ENCODE measurements at places on chromosomes 7 and 10.

DNA sequence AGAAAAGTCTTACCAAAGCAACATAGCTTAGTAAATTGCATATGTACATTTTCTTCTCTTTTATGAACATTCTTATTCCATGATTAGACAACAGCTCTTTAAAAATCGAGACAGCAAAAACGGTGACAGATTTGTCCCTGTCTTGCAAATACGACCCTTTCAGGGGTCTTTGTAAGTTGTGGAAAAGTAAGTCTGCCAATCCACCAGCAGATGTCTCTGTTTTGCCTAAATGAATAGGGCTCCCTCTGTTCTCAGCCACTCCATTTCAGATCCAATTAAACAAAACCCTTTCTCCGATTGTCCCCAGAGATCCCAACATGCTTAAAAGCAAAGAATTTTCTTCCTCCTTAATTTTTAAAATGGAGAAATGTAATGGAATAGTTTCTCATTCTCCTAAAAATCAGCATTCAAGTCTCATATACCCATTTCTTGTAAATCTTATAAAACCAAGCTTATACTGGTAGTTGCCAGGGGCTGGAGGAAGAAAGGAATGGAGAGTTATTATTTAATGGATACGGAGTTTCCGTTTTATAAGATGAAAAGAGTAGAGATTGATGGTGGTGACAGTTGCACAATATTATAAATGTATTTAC is 61.0 kb upstream of the NFE2L3 start:
- DNase-seq = no peak

DNA sequence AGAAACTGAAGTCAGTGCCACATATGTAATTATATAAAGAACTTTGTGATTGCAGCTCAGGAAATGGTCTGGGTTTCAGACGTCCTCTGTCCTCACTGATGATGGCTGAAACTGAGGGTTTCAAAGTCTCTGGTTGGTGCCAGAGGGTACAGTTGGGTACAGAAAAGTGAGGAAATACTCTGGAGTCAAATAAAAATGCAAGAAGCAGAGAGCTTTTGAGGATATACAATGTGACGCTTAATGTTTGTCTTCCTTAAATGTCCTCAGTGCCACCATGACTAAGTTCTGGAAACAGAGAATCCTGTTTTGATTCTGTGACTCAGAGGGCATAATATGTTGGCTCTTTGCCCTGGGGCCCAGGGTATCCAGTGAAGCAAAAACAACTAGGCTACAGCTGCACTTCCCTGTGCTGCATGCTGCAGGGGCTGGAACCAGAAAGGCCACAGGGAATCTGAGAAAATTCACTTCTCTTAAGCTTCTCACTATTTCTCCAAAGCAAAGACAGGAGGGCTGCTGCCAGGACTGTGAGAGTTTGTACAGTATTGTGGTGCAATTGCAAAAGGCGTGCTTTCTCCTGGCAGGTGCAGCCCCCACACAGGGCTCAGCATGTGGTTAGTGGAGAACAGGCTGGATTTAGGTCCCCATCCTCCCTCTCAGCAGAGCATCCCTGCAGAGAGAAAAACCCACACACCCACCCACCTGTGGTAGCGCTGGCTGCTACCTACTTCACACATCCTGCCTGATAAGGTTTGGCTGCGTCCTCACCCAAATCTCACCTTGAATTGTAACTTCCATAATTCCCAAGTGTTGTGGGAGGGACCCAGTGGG is 169.5 kb upstream of the SVIL start:
- DNase-seq = no peak

DNA sequence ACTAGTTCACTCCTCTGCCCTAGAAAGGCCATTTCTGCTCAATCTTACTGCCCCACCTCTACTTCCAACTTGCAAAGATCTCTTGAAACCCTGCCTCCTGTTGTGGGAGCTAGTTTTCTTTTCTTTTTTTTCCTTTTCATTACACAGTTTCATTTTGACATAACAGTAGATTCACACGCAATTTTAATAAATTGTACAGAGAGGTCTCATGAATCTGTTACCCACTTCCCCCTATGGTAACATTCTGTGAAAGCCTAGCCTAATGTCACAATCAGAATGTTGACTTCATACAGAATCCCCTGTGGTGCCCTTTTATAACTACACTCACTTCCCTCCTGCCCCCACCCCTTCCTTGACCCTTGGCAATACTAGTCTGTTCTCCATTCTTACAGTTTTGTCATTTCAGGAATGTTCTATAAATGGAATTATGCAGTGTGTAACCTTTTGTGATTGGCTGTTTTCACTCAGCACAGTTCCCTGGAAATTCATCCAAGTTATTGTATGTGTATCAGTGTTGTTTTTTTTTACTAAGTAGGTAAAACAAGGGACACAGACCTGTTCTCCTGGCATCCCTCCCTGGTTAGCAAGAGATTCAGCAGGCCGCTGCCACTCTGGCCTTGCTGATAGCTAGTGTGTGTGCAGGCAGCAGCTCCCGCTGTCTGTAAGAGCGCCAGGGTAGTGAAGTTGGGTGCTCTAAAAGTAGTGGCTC is 21.5 kb downstream of the CHST3 start:
- no peak for DNase-seq

DNA sequence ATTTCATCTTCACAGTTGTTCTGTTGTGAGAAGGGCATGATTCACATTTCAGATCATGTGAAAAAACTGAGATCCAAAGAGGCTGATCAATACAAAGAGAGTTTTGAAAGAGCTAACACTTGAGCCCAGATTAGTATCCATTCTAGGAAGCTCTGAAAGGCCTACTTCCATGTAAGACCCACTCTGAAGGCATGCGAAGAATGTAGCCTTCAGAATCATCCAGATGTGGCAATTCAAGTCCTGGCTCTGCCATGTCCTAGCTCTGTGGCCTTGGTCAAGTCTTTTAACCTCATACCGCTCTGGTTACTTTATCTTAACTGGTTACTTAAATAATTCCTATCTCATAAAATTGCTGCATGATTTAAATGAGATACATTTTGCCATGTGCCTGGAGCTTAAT is 111.1 kb downstream of the FZD1 start:
- DNase-seq = no peak

DNA sequence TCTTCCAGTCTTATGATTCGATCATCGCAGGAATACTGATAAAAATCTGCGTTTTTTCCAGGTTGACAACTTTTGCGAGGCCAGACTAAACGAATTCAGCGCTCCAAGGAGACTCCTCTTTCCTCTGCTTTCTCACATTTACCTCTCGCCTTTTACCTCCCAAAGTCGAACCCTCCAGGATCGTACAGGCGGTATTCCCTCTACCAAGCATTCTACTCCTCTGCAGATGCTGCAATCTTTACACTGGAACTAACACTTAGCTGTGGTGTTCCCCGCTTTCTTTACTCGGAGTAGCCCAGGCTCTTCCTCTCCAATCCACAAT is 449 bp downstream of the NUDT5 start:
- DNase-seq = no peak

DNA sequence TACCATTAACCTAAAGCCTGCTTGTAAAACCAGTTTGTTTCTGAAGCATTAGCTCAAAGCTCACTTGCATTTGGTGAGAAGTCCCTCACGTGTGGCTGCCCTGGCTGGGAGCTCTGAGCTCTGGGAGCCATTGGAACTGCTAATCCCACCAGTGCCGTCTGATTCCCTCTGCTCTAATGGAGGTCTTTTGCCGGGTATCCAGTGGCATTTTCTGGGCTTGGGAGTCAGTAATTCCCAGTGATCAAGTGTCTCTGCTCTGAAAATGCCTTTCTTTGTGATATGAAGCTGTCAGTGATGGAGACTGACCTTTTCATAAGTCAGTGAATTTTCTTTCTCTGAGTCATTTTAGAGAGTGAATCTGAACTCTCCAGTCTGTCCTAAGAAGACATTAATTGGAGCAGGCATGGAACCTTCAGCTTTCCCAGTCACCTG is 36.9 kb upstream of the FAM20C start:
- no peak for DNase-seq

DNA sequence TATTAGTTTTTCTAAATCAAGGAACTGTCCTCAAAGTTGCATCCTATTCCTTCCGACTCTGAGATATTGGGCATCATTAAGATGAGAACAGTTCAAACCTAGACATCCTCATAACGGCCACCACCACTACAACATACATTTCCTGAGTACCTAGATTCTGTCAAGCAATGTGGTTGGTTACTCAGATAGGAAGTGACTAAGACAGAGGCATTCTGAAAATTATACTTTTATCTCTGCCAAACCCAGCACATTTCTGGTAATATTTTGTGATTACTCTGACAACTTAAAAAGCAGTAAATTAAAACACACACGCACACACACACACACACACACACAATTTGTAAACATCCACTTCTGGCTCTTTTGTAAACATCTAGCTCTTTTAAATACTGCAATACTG is 291.2 kb upstream of the MEOX2 start:
- no peak for DNase-seq
